ENCODE measurements at places on chromosomes 5 and 9.

DNA sequence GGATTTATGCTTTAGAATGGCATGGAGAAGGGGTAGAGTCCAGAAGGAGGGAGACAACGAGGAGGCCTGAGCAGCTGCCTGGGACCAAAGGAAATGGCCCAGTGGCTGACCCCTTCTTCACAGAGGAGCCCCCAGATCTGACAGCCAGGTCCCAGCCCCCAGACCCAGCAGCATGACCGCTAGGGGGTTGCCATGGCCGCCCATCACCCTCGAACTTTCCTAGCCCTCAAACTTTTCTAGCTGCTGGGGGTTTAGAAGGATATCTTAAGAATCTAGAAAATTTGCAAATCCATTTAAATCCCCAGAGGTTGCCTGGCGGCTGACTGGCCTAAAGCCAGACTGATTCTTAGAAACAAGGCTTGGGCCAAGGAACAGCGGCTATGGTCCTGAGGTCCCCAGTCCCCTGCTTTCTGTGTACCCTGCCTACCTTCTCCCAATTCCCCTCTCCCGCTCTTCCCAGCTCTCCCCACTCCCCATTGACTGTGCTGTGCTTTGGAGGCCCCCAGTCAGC lies 972 bp downstream of the PDGFRB start:
- no peak for DNase-seq

GRCh38 chr5:133930061-133930812 lies 38.2 kb downstream of the C5orf15 start:
- DNase-seq, result peak; percentile 82

DNA sequence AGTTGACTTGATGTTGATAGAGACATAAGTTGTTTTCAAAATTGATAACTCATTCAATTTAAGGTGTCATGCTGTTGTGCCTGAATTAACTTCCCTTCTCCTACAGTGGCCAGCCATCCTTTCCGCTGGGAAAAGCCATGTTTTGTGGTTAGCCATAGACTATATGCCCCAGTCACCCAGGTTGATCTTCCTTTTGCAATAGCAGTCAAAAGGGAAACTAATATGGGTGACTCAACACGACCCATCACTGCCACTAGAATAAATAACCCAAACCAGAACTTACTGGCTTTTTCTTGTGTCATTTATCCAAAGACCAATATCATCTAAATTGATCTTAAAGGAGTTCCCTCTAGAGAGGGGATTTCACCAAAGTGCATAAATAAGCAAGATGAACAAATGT lies 87.4 kb downstream of the PTCD2 start:
- no peak for DNase-seq

GRCh38 chr5:5716665-5717064 lies 294.2 kb downstream of the ICE1 start:
- DNase-seq, result no peak

DNA sequence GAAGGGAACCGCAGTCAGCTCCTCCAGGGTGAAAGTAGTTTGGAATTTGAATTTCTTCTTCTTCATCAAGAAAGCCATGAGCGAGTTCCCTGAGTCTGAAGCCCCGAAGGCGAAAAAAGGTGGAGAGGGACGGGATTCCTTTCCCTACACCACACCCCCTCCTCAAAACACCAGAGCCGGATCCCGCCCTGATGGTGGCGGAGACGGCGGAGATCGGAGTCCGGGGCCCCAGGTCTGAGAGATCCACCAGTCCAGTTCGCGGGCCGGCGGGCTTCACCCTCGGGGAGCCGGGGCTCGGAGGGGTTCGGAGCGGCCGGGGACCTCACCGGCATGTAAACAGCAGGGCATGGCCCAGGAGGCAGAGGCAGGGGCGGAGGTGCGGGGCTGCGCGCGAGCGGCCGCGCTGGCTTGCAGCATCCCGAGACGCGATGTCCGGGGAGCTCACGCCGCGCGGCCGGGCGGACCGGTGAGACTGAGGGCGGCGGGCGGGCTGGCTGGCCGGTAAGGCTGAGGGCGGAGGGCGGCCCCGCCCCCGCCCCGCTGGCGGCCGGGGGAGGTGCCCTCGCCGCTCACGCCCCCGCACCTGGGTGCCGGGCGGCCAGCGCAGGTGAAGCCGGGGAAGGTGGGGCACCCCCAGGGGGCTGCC lies 606 bp downstream of the EEIG1 start:
- peak; percentile 26 for DNase-seq

GRCh38 chr9:108515856-108516255 lies 339.9 kb downstream of the ACTL7B start:
- no peak for DNase-seq
